ENCODE measurements at places on chromosomes 1 and 21.

GRCh38 chr1:247440001-247440620, 17.8 kb downstream of the OR2B11 start:
- H3K36me3 ChIP-seq: no peaks in the 10 kb centered on the region
- no peak overlapping the region for H3K4me3 ChIP-seq
- no peak overlapping the region for H3K27ac ChIP-seq
- no peak for DNase-seq
- no peaks in the 10 kb centered on the region for H3K27me3 ChIP-seq

DNA sequence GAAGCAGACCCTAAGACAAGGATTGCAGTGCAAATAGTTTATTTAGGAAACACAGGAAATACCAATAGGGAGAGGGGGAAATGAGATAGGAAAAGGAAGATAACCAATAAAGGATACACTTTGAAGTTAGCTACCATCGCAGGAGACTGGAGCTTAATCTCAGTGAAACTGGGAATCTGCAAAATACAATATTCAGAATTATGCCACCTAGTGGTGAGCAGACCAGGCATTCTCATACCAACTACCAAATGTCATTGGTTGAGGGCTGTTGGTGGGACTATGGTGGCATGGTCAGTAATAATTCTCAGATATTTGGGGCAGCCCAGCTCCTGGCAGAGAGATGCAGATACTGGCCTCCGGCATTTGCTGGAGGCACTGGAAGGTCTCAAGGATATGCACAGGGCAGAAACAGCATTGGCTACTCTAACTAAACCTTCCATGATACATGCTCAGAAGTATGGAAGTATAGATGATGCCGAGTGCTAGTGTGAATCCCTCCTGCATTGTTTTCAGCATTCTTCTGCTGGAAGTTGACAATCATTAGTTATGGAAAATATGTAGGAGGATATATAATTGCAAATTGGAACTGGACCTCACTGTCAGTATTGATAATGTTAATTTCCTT, 11.8 kb upstream of the ZFP69B start:
- H3K4me1 ChIP-seq: no peaks in the 10 kb centered on the region
- H3K27ac ChIP-seq: no peak overlapping the region
- H3K27me3 ChIP-seq: no peaks in the 10 kb centered on the region
- H3K36me3 ChIP-seq: no peaks in the 10 kb centered on the region

DNA sequence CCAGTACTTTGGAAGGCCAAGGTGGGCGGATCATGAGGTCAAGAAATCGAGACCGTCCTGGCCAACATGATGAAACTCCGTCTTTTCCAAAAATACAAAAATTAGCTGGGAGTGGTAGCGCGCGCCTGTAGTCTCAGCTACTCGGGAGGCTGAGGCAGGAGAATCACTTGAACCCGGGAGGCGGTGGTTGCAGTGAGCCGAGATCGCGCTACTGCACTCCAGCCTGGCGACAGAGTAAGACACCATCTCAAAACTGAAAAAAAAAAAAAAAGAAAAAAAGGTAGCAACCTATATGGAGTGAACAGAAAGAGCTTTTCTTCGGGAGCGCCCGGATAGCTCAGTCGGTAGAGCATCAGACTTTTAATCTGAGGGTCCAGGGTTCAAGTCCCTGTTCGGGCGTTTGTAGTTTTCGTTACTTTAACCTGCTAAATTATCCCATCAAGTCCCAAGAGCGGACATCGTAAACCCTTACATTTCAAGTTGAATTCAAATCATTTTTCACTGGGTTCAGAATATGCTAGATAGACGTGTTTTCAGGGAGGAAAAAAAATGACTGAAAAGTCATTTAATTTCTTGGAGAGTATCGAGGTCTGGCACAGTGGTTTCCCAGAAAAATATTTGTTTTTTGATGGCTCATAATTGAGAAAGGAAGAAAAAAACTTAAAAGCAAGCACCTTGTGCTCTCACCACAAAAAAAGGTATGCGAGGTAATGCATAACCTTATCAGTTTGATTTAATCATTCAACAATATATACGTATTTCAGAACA, 9.8 kb upstream of the MDM4 start:
- peak; percentile 60 for DNase-seq
- H3K27me3 ChIP-seq: no peaks in the 10 kb centered on the region
- peaks cover 2% of the 10 kb centered on the region for H3K4me1 ChIP-seq
- peak overlapping the region; percentile 43 for H3K4me3 ChIP-seq

DNA sequence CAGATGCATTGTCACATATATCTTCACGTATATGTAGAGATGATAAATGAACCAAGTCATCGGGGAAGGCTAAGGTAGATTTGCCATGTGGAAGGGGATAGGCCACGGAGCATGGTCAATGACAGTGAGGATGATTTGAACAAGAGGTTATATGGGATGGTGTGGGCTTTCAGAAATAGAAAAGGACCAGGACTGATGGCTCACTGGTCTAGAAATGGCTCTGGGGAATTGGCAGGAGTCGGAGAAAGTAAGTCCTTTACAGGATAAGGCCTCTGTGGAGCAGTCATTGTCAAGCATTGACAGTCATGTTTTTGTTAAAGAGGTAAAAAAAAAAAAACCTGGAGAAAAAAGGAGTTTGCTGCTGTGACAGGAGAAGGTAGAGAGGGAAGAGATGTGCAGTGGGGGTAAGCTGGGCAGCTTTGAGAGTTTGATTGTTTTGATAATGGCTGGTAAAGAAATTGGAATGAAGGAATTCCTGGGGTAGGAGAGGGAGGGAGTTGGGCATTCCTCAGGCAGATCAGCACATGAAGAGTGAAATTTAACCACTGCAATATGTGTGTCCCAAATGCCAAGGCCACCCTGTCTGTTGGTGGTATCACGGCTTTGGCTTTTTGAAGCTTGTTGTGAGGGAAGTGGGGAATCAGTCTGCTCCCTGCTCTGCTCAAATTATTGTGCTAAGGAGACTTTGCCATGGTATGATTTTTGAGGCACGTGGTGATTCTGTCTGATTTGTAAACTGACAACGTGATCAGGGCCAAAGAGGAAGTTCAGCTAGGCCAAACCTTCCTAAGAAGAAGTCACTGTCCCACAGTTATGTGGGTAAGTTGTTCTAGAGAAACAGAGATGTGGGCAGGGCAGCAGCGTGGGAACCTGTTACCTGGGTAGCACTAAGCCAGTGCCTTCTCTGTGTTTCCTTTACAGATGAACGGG, 26.0 kb downstream of the MACF1 start:
- H3K4me3 ChIP-seq: no peak overlapping the region
- H3K36me3 ChIP-seq: no peaks in the 10 kb centered on the region
- H3K27me3 ChIP-seq: no peaks in the 10 kb centered on the region
- no peak for DNase-seq
- H3K27ac ChIP-seq: peak overlapping the region; percentile 9
- peaks cover 8% of the 10 kb centered on the region for H3K4me1 ChIP-seq

DNA sequence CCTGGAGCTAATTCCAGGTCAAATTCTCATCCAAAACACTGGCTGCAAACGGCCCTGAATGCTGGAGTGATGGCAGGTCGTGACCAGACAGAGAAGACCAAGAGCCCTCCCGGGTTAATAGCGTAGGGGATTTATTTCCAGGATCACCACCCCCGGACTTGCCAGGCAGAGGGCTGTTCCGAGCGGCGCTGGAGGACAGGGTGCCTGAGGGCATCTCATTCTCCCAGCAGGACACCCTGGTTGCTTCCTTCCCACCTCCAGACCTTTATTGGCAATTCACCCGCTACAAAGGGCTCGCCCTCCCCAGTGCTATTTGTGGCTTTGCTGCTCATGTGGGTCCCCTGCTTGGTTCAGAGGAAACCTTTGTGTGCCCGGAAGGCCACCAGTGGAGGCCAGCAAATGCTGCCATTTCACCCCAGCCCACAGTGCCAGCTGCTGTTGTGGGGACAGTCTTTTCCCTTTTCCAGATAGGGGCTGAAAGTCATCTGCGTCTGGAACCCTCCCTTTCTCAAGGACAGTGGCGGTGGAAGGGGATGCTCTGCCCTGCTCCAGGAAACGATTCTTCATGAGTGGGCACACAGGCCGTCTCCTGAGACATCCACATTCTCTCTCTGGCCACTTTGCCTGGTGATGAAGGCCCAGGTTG, 19.0 kb upstream of the C1orf174 start:
- no peak overlapping the region for H3K27ac ChIP-seq
- no peaks in the 10 kb centered on the region for H3K36me3 ChIP-seq
- no peaks in the 10 kb centered on the region for H3K27me3 ChIP-seq
- DNase-seq: no peak

DNA sequence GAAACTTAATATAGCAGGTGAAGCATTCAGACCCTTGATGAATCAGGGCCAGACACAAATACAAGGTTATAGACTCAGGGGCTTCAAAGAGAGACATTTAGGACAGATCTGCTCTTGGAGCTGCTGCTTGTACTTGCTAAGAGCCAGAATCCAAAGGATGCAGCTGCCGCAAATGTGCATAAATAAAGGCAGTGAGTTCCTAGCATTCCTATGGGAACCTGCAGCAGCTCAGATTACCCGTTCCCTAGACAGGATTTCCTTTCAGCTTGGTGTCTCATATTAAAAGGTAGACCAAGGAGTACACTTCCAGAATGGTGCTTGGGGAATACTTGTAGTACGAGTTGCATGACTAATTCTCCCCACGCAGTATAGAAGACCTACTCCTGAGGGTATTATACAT, 9.7 kb upstream of the LRRC53 start:
- H3K27me3 ChIP-seq: no peaks in the 10 kb centered on the region
- H3K4me1 ChIP-seq: no peaks in the 10 kb centered on the region
- H3K36me3 ChIP-seq: no peaks in the 10 kb centered on the region
- no peak overlapping the region for H3K27ac ChIP-seq

- H3K4me1 ChIP-seq: no peaks in the 10 kb centered on the region
- H3K4me3 ChIP-seq: no peak within 1 kb of the TSS
- H3K36me3 ChIP-seq: no peaks in the 10 kb centered on the region
- H3K27ac ChIP-seq: no peak within 1 kb of the TSS
Measured at GRCh38 chr1:159171254-159171687, at the start of gene CADM3. Gene CADM3, plus strand, starts transcription at chr1:159171615. Its CDS starts 151 bp downstream, at chr1:159171766.

DNA sequence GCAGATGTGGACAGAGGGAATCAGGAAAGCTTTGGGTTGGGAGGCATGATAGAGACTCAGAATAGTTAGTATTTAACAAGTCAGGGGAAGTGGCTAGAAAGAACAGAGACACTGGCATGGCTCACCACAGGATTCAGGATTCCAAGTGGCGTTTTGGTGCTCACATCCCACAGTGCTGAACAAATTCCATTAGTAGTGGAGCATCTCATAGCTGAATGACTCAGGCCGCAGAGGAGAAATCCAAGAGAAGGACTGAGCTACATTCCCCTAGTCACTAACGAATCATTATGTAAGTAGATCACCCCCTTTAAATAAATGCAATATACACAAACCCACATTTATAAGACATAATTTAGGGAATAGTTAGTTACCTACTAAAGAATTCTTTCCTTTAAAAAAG, 5.0 kb upstream of the KCNJ9 start:
- H3K27ac ChIP-seq: no peak overlapping the region
- no peak overlapping the region for H3K4me3 ChIP-seq
- H3K36me3 ChIP-seq: no peaks in the 10 kb centered on the region
- H3K4me1 ChIP-seq: no peaks in the 10 kb centered on the region
- DNase-seq: no peak
- H3K27me3 ChIP-seq: no peaks in the 10 kb centered on the region

- no peaks in the 10 kb centered on the region for H3K36me3 ChIP-seq
- DNase-seq: no peak
- peaks cover 9% of the 10 kb centered on the region for H3K4me1 ChIP-seq
- H3K4me3 ChIP-seq: no peak overlapping the region
- H3K27me3 ChIP-seq: no peaks in the 10 kb centered on the region
- H3K27ac ChIP-seq: no peak overlapping the region
Measured at GRCh38 chr1:67630438-67631045, 54.5 kb upstream of the GADD45A start.

GRCh38 chr1:165795894-165796293, 27.2 kb upstream of the TMCO1 start:
- no peak overlapping the region for H3K4me3 ChIP-seq
- H3K4me1 ChIP-seq: no peaks in the 10 kb centered on the region
- no peak overlapping the region for H3K27ac ChIP-seq
- H3K27me3 ChIP-seq: no peaks in the 10 kb centered on the region
- H3K36me3 ChIP-seq: no peaks in the 10 kb centered on the region

GRCh38 chr1:55213151-55213884, 1.8 kb downstream of the USP24 start:
- DNase-seq: no peak
- H3K4me1 ChIP-seq: peaks cover 7% of the 10 kb centered on the region
- peak overlapping the region; percentile 90 for H3K4me3 ChIP-seq
- no peaks in the 10 kb centered on the region for H3K27me3 ChIP-seq
- peak overlapping the region; percentile 95 for H3K27ac ChIP-seq
- H3K36me3 ChIP-seq: no peaks in the 10 kb centered on the region

DNA sequence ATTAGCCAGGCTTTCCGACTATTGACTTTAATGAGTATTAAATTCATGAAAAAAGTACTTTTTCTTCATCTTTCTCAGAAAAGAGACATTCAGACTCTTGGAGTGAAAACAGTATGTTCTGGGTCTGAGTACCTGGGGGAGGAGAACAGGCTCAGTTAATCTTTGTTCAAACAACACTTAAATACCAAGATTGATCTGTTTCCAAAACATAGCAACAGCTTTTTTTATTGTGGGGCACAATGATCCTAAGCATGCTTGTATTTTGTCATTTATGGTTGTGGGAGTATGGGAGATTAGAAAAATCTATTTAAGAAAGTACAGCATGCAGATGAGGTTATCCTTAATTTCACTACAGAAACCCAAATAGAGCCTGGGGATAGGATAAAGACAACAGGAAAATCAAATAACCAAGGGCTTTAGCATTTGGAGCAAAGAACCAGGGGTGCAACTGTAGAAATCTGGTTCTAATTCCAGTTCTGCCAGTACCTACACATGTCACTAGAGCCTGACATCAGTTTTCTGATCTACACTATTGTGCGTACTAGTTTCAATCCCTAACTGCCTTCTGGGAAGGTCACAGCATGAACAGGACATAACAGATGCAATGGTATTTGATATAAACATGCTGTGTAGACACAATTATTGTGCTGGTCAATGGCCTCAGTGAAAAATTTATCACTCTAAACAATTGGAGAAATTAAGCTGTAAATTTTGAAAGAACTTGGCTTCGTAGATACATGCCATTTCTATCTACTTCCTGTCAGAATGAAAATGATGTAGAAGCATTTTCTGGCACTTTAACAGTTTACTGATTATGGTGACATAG, 91.2 kb downstream of the KCNK1 start:
- no peaks in the 10 kb centered on the region for H3K4me1 ChIP-seq
- no peaks in the 10 kb centered on the region for H3K27me3 ChIP-seq
- no peak overlapping the region for H3K27ac ChIP-seq
- H3K36me3 ChIP-seq: no peaks in the 10 kb centered on the region

GRCh38 chr1:119163396-119163795, 22.9 kb upstream of the WARS2 start:
- no peak overlapping the region for H3K27ac ChIP-seq
- no peak overlapping the region for H3K4me3 ChIP-seq
- H3K27me3 ChIP-seq: no peaks in the 10 kb centered on the region
- H3K36me3 ChIP-seq: no peaks in the 10 kb centered on the region
- H3K4me1 ChIP-seq: peaks cover 8% of the 10 kb centered on the region

GRCh38 chr21:14076143-14076806, 134.5 kb downstream of the LIPI start:
- no peak overlapping the region for H3K4me3 ChIP-seq
- H3K27ac ChIP-seq: no peak overlapping the region
- no peaks in the 10 kb centered on the region for H3K27me3 ChIP-seq

DNA sequence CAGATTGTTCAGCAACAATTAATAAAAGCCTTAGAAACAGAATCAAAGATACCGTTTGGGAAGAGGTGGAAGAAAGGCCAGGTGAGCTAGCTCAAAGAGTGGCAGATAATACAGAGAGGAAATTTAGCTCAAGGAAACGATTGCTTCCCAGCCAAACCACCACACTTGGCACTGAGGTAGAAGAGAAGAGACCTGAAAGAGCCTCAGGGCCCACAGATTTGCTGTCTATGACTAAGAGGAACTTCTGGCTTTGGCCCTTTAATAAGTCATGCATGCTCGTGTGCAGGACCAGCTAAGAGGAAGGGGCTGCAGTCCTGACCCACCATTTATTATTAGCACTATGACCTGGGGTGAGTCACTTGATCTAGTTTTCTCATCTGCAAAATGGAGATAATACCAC, 72.8 kb upstream of the BCL10 start:
- H3K4me3 ChIP-seq: no peak overlapping the region
- H3K27ac ChIP-seq: no peak overlapping the region
- no peaks in the 10 kb centered on the region for H3K27me3 ChIP-seq
- no peak for DNase-seq
